ENCODE measurements at places on chromosomes 6 and 20.

DNA sequence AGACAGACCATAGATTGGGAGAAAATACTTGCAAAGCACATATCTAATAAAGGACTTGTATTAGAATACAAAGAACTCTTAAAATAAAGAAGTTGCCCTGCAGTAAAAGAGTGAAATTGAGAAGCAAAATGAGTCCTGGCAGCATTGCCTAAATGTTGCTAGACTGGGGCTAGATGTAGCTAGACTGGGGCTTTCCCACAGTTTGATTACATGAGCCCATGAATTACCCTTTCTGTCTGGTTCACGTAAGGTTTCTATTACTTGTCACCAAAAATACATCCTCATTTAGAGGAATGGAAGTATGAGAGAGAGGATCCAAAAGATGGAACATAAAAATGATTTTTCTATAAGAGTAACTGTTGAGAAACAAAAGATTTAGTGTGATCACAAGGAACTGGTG is 57.6 kb upstream of the CCDC28A start:
- no peak for DNase-seq

DNA sequence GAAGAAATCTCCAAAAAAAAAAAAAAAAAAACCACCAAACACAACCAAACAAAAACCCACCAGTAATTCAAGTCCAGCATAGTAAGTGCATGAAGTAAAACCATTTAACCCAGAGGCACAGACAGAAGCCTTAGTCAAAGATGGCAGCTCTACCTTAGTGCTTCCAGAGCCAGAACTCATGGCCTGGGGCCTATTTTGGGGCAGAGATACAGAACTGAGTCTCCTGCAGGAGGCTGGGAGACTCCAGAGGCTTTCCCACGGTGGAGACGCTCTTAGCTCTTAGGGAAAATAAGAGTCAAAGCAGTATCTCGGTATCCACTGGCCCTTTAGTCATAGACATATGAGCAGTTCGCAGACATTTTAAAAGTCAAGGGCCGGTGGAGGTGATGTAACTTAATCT is 129.5 kb downstream of the GPX5 start:
- no peak for DNase-seq

DNA sequence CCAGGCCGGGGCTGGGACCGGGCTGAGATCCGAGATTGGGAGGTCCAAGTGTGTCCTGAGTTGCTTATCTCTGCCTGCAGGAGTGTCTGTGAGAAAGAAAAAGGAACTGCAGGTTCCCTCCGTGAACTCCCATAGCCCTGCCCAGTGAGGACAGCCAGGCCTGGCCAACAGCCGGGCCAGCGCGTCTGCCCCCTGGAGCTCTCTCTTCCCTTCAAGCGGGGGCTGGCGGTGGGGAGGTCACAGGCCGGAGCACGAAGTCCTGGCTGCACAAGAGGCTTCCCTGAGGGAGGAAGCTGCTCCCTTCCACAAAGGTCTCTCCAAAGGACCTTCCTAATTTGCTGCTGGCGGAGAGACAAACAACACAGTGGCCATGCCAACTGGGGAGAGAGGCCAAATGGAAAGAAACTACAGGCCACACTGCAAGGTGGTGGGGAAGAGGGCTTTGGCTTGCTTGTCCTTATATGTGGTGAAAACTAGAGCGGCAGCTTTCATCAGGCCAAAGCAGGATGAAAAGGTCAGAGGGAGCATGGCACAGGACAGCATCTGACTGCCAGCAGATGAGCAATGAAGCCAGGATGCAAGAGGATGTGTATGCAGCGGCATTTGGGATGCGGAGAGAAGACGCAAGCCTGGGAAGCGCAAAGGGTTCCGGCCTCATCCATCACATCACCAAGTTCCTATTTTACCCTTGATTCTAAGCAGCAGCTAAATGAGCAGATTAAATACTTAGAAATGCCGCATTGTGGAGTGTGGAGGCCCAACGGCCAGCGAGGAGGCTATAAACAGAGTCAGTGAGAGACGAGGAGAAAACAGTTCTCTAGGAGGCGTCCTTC is 260.0 kb downstream of the ERMARD start:
- DNase-seq = no peak

GRCh38 chr6:44778513-44778912 is 391.0 kb downstream of the CDC5L start:
- DNase-seq = no peak

- no peak for DNase-seq
Measured at GRCh38 chr20:14643146-14643545, 305.7 kb upstream of the FLRT3 start.

- no peak for DNase-seq
Measured at GRCh38 chr6:138194287-138194686, 24.0 kb downstream of the PBOV1 start.

- DNase-seq = no peak
Measured at GRCh38 chr20:52410731-52411234, 219.2 kb upstream of the ZFP64 start.

- peak; percentile 97 for DNase-seq
Measured at GRCh38 chr6:15248451-15249370, 2.8 kb downstream of the JARID2 start.

GRCh38 chr6:138161338-138162110 is at the start of gene ARFGEF3:
ARFGEF3 (plus strand) TSS chr6:138161939; CDS start chr6:138162087, 148 bp downstream.
- DNase-seq = peak; percentile 25

GRCh38 chr6:111944541-111944940 is 71.3 kb upstream of the FYN start:
- no peak for DNase-seq

DNA sequence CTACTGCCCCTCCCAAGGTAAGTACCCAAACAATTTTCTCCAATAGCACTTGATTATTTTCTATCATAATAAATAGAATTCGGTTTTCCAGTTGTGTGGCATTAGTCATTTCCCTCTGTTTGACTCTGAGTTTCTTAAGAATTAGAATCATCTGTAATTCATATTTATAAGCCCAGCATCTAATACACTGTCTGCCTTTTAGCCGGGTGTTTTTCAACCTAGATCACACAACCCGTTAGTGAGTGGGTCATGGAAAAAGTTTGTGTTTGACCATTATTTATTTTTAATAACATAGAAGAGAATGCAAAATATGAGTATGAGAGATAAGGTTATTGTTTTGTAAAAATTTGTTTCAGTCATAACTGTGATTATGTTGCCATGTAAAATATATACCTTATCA is 701.6 kb downstream of the RFPL4B start:
- no peak for DNase-seq

All from effector memory CD4-positive, alpha-beta T cell (primary cell).